Fibroblast of skin of back (primary cell): ENCODE measurements at places on chromosomes 12 and 14.

DNA sequence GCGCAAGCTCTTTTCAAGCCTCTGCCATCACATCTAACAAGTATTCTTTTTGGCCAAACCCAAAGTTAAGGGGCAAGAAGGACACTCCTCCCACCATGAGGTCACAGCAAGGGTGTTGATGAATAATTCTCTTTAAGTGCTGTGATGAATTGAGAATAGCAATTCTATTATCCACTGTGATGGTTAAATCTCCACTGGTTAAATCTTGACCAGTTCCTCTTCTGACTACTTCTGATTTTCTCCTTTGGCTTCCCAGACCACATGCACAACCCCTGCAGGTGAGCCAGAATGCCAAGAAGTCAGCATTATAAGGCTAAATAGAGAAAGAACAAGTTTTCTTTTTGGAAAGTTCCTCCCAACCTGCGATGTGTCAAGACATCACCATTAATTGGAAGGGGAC, 90.6 kb upstream of the BCL2L14 start:
- no peak for DNase-seq

DNA sequence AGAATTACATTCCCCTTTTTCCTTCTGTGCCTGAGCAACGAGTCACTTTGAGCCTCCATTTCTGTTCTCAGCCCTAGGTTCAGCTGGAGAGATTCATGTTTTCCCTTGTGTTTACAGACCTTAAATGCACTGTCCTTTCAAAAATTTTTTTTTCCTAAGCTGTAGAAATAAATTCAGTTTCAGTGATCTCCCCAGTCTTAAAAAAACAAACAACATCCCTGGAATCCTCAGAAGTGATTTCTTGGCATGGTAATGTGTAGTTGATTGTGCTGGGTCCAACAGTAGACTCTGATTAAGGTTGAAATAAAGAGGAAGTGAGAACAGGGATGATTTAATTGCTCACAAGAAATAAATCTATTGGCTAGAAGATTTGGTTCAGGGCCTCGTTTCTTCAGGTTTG, 89.3 kb downstream of the NTN4 start:
- DNase-seq = peak; percentile 50

DNA sequence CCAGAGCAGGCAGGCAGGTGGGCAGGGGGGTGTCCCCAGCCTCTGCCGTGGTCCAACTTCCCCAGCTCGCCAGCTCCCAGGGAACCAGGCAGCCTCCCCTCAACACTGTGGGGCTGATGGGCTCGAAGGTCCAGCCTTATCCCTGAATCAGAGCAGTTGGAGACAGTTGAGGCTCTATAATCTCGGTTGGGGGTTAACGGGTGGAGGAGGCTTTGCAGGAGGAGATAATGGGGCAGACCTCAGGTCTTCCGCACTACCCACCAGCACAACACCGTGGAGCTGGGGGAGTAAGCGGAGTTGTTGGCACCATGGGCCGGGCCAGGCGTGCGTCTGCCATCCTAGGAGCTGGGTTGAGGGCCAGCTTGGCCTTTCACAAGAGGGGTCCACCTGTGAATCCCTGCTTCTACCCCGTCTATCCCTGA, 13.9 kb upstream of the HDAC7 start:
- no peak for DNase-seq

DNA sequence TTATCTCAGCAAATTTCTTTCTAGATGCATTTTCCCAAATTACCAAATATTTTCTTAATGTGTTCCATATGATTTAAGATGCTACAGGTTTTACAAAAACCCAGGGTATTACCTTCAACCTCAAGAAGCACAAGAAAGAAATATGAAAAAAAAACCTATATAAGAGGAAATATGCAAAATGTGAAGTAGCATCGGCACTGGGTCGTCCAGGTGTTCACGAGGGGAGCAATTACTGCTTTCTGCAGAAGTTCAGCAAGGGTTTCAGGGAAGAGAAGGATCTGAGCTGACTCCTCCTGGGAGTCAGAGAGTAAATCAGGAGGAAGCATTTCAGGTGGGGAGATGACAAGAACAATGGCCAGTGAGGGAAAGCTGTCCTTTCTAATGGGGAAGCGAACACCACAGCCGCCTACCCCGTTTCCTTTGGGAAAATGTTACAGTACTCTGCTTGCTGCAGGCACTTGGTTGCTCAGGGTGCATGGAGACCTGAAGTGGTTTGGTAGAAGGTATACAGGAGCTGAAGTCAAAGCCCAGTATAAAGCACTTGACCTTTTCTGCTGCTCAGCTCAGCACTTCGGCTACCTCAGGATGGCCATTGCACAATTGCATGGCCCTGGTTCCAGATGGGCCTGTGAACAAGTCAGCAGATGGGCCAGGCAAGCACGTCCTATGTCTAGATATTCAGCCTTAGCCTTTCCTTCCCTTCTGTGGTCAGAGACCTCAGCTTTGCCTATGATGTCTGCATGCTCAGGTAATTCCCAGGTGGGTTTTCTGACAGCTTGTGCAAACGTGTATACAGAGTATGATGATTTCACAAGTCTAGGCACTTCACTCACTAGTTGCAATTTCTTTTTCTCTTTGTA, 155.6 kb downstream of the PAX9 start:
- DNase-seq = no peak

- no peak for DNase-seq
Observed at GRCh38 chr12:1692895-1693610, 2.2 kb downstream of the ADIPOR2 start.

GRCh38 chr12:64745259-64745807, 13.9 kb downstream of the GNS start:
- DNase-seq = no peak

GRCh38 chr12:113072136-113072535, 15.6 kb downstream of the DTX1 start:
- peak; percentile 3 for DNase-seq

- no peak for DNase-seq
Observed at GRCh38 chr14:86279405-86279804, 749.5 kb downstream of the FLRT2 start.

- DNase-seq = peak; percentile 28
Observed at GRCh38 chr12:51368640-51369517, 22.3 kb downstream of the GALNT6 start.

DNA sequence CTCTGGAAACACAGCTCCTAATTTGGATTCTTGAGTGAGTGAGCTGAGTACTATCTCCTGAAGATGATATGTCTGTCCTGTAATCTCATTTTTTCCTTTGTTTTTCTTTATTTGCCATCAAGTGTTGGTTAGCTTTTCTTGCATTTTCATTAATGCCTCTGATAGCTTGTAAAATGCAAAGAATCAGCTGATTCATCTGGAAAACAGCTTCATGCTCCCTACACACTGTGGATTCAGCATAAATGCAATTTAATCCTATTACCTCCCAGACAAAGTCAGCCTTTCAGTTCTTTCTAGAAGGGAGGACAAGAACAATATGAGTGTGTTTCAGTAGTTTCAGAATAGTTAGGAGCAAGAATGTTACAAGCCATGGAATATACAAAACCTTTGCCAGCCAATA, 79.4 kb downstream of the DACT1 start:
- DNase-seq = peak; percentile 31

DNA sequence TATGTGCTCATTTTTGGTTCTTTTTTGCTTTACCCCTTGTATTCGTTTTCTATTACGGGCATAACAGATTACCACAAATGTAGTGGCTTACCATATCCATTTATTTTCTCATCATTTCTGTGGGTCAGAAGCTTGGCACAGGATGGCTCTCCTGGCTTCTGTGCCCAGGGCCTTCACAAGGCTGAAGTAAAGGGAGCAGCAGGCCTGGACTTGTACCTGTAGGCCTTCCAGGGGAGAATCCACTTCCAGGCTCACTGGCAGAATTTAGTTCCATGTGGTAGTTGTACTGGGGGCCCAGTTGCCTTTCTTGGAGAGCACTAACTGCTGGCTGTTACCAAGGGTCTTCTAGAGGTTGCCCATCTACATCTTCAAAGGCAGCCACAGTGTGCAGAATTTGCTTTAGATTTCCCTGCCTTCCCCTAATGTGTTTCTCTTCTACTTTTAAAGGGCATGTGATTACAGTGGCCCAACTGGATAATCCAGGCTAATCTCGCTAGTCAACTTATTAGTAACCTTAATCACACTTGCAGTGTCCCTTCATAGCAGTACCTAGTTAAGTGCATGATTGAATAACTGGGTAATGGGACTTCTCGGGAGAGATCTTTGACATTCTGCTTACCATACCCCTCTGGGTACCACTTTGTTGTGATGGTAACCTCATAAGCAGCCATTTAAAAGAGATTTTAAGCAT, 67.0 kb downstream of the CRADD start:
- no peak for DNase-seq

GRCh38 chr14:49896966-49897365, 4.1 kb downstream of the ARF6 start:
- DNase-seq = no peak

DNA sequence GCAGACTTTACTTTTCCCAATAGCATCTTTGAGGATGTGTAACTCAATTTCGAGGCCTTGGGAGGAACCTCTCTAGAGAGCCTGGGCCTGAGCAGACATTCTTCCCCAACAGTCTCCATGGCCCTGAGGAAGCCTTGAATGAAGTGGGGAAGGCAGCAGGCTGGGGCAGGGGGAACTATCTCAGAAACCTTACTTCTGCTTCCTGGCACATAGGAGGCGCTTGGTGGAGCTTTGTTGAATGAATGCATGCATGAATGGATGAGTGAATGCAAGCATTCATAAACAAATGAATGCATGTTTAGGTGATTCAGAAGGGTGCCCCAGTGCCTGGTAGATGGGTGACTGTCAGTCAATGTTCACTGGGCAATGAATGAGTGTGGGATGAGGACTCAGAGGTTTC, 58.3 kb downstream of the GALNT16 start:
- DNase-seq = no peak

DNA sequence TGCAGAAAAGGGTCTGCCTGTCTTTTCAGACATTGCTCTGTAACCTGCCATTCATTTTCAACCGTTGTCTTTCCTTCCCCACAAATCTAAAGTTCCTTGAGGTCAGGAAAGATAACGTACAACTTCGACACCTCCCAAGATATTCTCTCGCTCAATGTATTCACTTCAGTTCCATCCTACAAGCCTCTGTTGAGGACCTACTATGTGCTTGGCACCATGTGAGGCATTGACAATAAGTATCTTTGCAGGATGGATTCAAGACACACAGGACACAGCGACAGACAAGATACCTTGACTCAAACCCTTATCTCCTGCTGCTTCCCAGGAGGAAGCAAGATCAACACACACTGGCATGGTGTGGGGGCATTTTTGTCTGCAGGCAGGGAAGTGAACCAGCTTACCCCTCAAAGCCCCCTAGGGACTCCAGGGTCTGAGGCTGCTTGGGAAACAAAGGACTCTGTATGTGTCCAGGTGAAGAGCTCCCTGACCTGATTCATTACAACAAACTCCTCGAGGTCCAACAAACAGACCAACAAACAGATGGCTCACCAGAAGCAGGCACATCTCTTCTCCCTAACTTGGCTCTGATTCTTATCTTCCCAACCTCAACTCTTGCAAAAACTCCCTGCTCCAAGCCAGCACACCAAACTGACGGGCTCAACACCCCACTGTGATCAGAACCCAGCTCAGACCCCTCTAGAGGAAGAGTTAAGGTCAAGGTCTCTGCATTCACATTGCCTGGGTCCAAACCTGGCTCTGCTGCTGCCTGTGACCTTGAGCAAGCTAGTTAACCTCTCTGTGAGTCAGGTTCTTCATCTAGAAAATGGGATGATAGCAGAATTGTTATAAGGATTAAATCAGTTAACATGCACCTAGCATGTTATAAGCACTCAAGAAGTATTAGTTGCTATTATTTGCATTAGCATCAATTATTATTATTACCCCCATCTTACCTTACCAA, 6.3 kb downstream of the NUAK1 start:
- no peak for DNase-seq

GRCh38 chr14:71610797-71611196, 321.4 kb upstream of the RGS6 start:
- no peak for DNase-seq

GRCh38 chr12:124968656-124969055, 20.3 kb downstream of the DHX37 start:
- DNase-seq = no peak

DNA sequence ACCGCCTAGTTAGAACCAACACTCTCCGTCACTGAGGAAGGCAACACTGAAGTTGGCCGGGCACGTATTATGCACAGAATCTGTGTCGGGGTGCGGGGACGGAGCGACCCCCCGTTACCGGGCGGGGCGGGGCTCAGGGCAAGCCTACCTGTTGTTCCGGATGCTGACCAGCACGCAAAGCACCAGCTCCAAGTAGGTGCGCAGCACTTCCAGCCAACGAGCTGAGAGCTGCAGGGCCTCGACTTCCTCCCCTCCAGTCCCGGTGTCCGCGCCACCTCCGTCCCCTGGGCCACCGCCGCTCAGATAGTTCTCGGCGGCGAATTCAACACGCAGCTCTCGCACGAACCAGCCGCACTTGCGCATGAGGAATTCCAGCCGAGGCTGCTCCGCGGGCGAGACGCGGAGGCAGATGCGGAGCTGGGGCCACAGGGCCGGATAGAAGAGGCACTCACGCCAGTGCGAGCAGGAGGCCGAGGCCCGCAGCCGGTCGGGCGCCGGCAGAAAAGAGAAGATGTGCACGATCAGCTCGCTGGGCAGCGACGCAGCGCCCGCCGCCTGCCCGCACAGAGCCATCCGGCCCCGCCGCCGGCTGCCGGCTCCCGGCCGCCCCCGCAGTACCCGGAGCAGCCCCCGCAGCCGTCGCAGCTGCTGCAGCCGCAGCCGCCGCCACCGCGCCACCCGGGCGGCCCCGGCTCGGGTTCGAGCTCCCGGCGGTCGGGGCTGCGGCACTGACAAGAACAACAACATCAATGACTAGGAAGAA, 636 bp downstream of the FBXO33 start:
- DNase-seq = peak; percentile 44

DNA sequence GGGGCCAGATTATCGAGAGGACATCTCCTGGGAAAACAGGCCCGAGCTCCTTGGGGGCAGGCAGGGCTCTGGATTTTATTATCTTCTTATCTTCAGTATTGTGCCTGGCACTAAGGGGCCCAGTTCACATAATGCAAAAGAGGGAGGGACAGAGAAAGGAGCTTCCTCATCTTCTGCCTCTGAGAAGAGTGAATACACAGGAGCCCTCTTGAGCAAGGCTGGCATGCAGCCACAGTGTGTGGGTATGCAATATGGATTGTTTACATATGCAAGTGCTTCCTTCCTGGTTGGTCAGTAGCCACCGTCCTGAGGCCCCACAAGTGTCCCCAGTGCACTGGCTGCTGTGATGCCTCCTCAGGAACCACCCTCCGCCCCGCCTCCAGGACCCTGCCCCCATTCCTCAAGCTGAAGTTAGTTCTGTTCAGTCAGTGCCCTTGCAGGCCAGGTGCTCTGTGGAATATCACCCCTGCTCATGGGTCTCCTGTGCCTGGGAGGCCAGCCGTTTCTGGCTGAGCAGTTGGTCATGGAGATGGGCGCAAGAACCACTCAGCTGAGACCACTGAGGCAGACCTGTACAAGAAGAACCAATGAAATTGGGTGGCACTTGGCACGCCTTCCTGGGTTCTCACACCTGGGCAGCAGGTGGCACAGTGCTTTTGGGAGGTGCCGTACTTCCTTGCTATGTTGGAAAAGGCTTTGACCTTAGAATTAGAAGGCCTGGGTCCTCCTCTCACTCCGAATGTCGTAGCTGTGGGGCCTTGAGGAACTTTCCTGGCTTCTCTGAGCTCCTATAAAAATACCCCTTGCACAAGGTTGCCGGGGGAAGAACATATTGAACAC, 35.1 kb upstream of the ACTN1 start:
- DNase-seq = peak; percentile 78

GRCh38 chr12:1797991-1798640, 22.2 kb upstream of the LRTM2 start:
- DNase-seq = no peak
